ENCODE measurements at places on chromosomes 1 and 21.

DNA sequence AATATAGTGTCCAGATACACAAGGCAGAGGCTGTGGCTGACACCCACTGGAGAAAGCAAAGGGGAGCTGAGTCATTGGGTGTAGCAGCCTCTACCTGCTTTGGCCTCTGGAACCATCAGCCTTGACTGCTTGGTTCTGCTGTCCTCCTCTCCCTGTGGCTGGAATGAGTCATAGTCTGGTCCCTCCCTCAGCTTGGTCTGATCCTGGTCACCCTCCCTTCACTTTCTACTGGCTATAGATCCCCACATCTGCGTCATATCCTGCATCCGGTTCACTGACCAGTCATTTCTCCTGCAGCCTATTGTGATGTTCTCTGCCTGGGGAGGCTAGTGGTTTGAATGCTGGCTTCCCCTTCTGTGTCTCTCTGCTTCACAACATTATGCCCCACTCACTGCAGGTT lies 372.8 kb upstream of the DAB1 start:
- DNase-seq = no peak

DNA sequence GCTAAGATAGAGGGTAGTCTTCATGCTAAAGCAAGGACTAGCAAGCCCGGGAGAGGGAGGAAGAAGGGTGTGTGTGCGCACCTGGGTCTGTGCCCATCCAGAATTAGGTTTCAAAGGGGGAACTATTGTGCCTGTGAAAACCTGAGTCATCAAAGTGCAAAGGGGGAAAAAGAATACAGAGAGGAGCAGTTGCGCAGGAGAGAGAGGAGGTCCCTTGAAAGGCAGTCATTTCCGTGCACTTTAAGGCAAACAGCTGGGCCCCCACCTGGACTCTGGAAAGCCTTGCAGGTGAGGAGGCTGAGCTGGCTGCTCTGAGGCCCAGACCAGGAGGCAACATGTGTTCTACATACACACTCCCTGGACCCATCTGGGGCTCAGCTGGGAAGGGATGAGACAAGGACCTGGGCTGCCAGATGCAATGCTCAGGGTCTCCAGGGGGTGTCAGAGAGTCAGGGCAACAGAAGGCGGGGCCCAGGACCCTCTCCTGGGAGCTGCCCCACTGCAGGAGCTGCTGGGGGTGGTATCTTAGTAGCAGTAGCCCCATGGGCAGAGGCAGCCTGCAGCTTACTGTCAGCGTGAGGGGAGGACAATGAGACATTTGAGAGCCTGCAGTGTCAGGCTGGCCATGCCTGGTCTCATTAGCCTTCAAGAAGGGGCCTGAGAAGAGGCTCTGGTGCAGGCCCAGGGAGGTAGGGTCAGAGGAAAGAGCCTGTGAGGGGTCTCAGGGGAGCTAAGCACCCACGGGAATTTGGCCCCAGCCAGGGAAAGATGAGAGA lies 14.3 kb downstream of the PROK1 start:
- no peak for DNase-seq

DNA sequence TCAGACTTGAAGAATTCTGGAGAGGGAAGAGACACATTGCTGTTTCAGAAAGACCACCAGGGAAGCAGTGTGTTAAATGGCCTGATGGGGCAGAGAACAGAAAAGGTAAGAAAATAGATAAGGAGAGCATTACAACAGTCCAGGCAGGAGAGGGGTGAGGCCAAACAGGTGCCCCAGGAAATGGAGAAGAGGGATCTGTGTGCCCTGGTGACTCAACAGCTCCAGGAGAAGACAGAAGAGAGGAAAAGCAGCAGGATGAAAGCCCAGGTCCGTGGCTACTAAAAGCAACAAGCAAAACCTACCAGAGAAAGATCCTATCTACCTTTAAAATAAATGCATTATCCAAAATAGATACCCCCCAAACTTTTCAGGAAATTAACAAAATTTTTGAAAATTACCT lies 9.2 kb downstream of the TP53BP2 start:
- DNase-seq = no peak

GRCh38 chr1:94971491-94971924 lies 44.6 kb upstream of the CNN3 start:
- DNase-seq = peak; percentile 48

GRCh38 chr1:221699577-221699976 lies 42.3 kb downstream of the DUSP10 start:
- peak; percentile 45 for DNase-seq

DNA sequence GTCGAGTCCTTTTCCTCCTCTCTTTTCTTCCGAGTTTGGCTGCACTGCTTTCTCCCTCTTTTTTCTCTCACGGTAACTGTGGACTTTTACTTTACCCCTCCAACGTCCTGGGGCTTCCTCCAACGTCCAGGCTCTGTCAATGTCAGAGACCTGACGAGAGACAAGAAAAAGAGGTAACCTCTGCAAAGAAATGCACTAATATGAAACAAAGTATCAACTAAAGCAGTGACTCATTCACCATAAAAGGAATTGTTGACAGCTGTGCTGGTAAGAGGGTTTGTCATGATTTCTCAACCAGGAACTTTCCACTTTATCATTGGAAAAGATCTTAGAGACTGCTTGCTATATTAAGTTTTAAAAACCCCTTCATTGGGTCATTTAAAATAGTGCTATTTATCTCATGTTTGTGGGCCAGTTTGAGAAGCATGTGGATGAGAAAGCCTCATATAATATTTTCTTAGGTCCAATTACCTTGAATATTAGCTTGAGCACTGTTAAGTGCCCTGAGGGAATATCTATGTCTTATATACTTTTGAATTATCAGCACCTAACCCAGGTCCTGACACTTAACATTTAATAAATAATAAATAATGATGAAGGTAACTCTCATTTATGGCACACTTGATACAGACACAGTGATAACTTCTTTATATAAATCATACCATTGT lies at the start of gene GBP2:
Gene GBP2, minus strand, starts transcription at position 202 of the 668 bp plus-strand sequence. CDS start 4,148 bp downstream, outside the sequence.
- peak; percentile 63 for DNase-seq

DNA sequence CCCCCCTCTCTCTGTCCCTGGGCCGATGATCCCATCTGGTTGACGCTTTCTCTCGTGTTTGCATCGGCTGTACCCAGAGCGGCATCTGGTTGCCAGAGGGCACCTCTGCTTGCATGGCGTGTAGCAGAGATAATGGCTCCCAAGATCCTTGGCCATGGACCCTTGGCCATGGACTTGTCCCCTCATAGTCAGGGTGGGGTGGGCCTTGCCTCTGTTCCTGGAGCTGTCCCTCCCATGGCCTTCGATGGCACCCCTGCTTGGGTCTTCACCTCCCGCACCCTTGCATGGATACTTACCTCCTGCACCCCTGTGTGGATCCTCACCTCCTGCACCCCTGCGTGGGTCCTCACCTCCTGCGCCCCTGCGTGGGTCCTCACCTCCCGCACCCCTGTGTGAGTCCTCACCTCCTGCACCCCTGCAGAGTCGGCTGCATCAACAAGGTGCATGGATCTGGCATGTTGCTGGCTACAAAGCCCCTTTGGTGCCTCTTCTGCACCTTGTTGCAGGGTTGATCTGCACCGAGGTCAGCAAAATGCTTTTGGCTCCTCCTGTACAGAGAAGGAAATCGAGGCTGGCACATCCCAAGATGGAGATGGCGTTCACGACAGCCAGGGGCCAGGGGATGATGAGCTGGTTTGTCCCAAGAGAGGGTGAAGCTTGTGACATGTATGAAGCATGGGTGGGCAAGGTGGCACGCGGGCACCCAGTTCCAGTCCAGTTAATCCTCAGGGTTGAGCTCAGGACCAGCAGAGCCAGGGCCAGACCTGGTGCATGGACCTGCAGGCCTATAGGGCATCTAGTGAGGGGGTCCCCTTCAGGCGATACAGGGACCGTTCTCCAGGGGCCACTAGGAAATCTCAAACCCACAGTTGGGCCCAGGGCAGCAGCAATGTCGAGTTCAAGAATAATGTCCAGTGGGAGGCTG lies 46.1 kb upstream of the C1orf174 start:
- DNase-seq = no peak

DNA sequence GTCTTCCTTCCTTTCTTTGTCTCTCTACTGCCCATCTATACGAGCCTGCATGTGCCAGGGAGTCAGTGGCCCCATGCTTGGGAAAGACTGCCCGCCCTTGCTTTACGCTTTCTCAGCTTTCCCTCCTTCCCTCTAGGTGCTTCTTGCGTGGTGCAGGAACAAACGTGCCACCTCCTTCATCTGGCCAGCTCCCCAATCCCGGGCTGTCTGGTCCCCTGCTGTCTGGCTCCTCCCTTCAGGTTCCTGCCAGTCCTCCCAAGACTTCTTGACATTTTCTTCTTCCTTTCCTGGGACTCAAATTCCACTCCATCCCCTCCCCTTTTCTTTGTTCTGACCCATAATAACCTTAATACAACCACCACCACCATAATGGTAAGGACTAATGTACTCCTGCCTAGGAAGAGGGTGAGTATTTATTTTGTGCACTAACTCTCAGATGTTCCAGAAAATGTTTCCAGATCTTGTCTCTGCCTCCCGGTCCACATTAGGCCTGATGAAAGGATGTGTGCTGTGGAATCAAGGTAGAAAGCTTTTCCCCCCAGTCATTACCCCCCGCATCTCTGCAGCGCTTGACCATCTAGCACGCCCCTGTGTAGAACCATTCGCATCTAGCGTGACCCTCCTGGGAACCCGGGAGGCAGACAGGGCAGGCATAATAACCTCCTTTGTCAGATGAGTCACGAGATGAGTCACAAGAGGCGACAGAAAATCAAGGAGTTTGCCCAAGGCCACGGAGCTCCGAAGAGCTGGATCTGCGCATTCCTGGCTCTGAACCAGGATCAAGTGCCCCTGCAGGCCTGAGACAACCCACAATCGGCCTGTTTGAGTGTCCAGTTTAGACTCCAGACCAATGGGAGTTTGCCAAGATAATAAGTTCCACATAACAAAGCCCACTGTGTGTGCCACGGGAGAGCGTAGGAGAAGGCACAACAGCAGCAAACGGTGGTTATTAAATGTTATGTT lies 60.1 kb upstream of the NEK2 start:
- DNase-seq = peak; percentile 96

DNA sequence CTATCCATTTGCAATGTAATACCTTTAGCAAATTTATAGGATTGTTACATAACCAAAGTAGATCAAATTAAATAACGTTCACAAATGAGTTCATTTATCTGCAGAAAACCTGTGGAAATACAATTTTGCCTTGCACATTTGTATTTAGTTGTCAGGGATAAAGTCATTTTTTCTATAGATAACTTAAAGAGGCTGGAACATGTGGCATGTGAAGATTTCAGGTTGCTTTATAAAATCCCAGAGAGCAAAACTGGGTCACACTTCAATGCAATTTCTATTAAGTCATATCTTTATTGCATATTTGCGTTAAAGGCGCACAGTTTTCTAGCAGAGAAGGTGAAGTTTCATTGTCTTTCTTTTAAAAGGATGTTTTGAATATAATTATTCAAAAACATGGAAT lies 342.4 kb downstream of the USP25 start:
- DNase-seq = no peak

DNA sequence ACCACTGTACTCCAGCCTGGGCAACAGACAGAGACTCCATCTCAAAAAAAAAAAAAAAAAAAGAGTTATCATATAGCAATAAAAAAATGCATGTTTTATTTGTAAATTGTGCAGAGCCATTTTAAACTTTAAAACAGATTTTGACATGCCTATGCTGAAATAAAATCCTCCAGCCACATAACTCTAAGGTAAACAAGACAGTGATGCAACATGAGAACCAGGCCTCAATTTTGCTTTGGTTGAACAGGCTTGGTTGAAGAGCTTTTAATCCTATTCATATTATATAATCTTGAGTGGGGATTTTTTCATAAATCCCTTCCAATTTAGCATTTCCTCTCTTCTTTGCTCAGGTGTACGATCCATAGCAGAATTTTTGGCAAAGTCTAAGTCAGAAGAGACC lies 26.1 kb downstream of the ARMH1 start:
- DNase-seq = no peak

GRCh38 chr1:246579818-246580217 lies 13.6 kb downstream of the CNST start:
- no peak for DNase-seq

DNA sequence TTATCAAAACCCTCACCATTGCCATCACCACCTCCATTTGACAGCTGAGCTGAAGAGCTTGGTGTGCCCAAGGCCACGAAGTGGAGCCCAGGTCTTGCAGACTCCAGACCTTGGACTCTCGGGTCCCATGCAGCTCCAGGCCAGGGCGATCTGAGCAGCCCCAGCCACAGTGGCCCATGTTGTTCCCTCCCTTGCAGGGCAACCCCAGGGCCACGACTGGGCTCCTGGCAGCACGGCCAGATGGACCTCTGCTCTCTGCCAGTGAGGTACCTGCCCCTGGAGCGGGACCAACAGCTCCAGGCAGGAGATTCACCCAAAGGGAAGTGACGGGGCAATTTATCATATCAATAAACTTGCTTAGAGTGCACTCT lies 182.7 kb upstream of the VAMP3 start:
- no peak for DNase-seq

DNA sequence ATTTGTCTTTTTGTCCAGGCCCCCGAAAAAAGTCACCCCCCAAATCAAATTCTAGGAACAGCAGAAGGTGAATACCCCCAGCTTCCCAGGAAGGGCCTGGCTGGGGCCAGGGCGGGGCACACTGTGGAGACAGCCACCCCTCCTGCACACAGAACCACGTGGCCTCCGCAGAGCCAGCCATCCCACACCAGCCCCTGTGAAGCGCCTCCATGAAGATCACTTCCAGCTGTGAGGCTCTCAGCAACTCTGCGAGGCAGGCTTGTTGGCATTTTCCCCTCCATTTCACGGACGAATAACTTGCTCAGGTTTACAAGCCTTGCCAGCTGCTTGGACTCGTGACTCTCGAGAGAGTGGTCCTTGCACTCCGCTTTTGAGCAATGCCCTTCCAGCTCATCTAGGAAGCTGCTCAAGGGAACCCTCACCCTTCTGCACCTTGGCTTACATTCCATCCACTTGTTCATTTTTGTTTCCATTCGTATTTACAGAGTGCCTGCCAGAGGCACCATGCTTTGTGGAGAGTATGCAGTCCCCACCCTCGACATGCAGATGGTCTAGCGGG lies 48.2 kb downstream of the SYT6 start:
- no peak for DNase-seq

GRCh38 chr1:7621334-7622219 lies 149.5 kb upstream of the VAMP3 start:
- no peak for DNase-seq

DNA sequence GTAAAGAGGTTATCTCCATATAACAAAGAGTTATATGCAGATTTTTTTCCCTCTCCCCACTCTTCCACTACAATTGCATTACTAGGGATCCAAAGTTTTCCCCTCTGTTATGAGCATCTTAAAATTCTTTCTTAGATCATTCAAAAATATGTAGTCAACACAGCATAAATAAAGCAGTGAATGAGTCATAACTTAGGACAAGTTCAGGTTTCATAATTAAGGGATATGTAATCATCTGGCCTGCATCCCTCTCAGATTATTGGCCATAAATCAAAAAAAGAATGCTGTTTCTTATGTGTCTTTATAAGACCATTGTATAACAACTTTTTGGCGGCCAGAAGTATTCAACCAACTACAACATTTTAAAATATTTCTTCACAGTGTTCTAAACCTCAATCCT lies 1526.1 kb downstream of the KCNT2 start:
- peak; percentile 12 for DNase-seq
